LoVo (cell line): ENCODE measurements at places on chromosomes 12 and 14.

- no peak for DNase-seq
Observed at GRCh38 chr12:93204896-93205295, 172.8 kb upstream of the NUDT4 start.

- no peak for DNase-seq
Observed at GRCh38 chr12:64187794-64188193, 34.3 kb downstream of the KICS2 start.

DNA sequence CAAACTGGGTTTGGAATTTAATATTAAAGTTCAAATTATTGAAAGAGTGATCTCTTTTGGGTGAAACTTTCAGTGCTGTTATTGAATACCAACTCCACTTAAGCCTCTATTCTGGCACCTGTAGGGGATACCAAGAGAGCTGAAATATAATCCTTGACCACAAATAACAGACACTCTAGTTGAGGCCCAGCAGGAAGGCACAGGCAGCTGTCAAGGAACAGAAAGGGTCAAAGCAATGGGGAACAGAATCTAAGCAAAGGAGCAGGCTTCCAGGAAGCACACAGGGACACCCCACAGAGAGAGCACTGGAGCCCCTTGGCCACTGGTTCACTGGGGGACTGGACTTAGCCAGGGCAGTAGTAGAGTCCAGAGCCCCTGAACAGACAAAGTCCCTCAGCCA is 120.9 kb upstream of the SFSWAP start:
- no peak for DNase-seq

DNA sequence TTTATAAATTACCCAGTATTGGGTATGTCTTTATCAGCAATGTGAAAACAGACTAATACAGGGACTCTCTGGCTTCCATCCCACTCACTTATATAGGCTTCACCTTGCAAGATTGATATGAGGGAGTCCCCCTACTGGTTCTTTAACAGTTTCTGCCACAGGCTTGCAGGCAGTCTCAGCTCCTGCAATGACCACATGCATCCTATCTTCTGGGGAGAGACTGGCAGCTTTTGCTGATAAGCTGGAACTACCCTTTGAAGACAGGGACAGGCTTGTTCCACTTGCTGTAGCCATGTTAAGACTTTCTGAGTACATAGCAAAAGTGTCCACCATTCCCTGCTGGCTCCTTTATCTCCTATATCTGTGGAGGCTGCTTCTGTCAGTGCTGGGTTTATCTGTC is 531.7 kb upstream of the FLRT2 start:
- DNase-seq = no peak

- no peak for DNase-seq
Observed at GRCh38 chr12:9132008-9132535, 16.4 kb upstream of the A2M start.

- DNase-seq = no peak
Observed at GRCh38 chr12:29234552-29234951, 85.5 kb downstream of the FAR2 start.

DNA sequence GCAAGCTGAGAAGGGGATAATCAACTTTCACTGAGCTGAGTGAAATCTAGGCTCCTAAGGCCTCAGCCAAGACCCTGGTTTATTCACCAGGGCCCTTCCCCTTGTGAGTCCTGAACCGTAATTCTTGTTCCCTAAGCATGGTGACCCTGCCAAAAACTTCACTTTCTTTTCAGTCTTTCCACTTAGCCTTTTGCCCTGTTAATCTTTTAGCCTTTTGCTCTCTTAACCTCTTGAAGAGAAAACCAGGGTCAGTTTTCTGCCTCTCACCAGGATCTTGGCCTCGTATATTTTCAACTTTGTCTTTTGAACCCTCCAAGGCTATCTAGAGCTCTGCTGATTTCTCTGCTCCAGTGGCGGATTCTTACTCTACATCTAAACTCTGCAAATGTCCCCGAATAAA is 191.0 kb downstream of the PELI2 start:
- no peak for DNase-seq

GRCh38 chr12:78641837-78642423 is 222.6 kb upstream of the SYT1 start:
- no peak for DNase-seq

- DNase-seq = peak; percentile 78
Observed at GRCh38 chr12:106780010-106780631, 5.6 kb downstream of the RIC8B start.

GRCh38 chr12:104903648-104904423 is 54.3 kb downstream of the SLC41A2 start:
- DNase-seq = no peak

DNA sequence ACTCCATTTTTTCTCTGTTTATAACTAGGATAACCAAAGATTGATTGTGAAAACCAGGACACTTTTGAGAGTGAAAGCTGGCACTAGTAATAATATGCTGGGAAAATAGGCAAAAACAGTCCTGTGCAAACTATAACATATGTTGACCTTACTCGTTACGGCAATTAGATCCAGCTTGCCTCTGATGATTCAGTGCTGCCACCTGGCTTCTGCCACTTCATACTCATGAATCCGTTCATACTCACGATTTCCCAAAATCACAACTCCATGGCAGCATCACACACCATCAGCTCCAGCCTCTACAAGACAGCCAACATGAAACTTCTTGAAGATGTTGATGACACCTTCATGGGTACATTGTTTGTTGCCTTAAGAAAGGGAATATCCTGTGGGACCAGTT is 49.1 kb upstream of the CAND1 start:
- no peak for DNase-seq

- peak; percentile 92 for DNase-seq
Observed at GRCh38 chr12:127083008-127083949, 1183.7 kb upstream of the TMEM132C start.

DNA sequence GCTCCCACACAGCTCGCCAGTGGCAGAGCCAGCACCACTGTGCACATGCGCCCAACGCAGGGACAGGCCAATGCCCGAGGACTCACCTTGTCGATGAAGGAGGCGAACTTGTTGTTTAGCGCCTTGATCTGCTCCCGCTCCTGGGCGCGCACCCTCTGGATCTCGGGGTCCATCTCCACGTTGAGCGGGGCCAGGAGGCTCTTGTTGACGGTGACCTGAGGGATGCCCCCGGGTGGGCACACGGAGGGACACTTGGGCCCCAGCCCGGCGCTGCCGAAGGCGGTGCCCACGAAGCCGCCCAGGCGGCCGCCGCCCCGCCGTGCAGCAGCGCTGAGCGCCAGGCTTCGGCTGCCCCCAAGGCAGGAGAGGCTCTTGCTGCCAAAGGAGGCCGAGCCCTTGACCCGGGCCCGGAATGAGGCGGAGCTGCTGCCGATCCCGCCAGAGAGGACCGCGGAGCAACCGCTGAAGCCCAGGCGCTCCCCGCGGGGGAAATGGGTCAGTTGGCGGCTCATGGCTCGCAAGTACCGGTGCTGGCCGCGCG is at the start of gene KRT72:
Gene KRT72 (minus strand): TSS at position 523 of the 541 bp plus-strand sequence. CDS start 11 bp downstream, at position 512.
- no peak for DNase-seq

- peak; percentile 60 for DNase-seq
Observed at GRCh38 chr12:6735448-6736191, 11.8 kb downstream of the COPS7A start.

DNA sequence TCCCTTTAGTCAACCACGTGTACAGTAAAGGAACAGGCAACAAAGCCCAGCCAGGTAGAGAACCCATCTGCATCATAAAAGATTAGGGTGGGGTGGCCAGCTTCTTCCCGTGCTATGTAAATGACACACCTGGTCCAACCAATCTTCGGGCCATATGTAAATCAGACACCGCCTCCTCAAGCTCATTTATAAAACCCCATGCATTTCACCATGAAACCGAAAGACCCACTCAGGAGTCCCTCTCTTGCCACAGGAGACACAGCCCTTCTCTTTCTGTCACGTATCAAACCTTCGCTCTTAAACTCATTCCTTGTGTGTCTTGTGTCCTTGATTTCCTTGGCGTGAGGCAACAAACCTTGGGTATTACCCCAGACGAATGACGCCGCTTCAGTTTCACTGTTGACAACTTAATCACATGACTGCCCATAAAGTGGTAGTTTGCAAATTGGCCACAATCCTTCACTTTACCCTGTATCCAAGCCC is 59.8 kb upstream of the TBPL2 start:
- peak; percentile 67 for DNase-seq

- DNase-seq = no peak
Observed at GRCh38 chr12:64780132-64780530, 20.9 kb upstream of the GNS start.

GRCh38 chr14:95220663-95221231 is 63.4 kb upstream of the DICER1 start:
- no peak for DNase-seq

DNA sequence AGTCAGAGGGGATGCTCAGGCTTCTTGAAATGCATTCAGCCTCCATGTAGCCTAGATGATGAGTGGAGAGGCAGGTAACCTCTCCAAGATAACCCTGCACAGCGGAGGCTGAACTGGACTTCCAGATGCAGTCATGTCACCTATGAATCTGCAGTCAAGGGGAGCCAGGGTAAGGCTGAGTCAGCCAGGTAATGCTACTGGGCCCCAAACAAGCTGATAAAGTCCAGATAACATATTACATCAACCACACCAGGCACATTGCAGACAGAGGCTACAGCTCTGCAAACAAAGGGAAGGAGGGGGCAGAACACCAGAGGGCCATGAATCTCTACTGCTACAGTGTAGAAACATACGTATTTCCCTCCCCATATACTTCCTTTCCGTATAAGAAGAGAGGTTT is 14.0 kb downstream of the RNASE9 start:
- no peak for DNase-seq

GRCh38 chr14:60553808-60554207 is 44.9 kb downstream of the SIX6 start:
- no peak for DNase-seq

DNA sequence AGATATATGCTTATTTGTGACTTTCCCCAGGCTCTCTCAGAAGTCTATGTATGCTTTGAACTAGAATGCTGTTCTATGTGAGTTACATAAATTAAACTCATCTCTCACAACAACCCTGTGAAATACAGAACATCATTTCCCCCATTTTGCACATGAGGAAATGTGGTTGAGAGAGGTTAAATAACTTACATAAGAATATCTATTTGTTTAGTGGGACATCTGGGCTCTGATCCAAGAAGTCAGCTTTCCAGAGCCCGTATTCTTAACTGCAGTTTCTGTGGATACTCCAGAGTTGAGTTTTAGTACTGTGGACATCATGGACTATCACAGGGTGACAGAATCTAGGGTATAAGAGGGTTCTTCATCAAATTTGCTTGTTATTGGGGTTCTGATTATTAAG is 242.5 kb upstream of the ARHGAP5 start:
- DNase-seq = no peak

DNA sequence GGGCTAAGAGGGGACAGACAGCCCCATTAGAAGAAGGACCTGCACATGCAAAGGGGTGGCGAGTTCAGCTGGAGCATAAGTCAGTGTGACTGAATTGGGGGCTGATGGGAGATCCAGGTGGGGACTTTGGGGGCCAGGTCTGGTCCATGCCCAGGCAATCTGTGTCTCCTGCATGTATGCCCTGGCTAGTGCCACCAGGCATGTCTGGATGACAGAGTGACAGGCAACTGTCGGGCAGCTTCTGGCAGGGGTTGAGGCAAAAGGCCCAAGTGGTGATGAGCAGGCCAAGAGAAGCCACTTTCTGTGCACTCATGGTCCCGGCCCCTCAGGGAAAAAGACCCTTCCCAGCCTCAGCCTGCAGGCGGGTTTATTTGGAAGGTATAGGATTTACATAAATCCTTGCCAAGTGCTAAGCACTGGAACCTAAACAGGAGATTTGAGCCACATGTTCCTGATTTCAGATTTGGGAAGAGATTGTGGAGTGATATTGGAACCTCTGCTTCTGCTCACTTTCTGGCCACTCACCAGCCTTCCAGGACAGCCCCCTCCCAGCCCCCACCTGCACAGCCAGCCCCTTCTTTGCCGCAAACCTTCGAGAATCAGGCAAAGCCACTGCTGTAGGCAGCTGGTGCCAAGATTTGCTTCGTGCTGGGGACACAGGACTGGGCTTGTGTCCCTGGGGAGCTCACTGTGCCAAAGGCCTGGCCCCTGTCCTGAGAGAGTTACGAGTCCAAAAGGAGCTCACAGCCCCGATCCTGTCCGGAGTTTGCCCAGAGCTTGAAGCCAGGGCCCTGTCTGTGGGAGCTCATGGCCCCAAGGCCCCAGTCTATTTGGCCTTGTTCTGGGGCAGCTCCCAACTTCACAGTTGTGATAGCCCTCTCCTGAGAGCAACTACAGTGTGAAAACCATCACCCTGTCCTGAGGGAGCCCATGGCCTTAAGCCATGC is 232.5 kb upstream of the RTL1 start:
- DNase-seq = no peak

GRCh38 chr12:79448816-79449215 is 241.9 kb downstream of the PAWR start:
- DNase-seq = peak; percentile 26

GRCh38 chr12:108914121-108914531 is 34.2 kb downstream of the DAO start:
- no peak for DNase-seq

- no peak for DNase-seq
Observed at GRCh38 chr12:102976609-102977280, 19.3 kb downstream of the ASCL1 start.

- no peak for DNase-seq
Observed at GRCh38 chr12:12035229-12035628, 35.5 kb upstream of the BCL2L14 start.

DNA sequence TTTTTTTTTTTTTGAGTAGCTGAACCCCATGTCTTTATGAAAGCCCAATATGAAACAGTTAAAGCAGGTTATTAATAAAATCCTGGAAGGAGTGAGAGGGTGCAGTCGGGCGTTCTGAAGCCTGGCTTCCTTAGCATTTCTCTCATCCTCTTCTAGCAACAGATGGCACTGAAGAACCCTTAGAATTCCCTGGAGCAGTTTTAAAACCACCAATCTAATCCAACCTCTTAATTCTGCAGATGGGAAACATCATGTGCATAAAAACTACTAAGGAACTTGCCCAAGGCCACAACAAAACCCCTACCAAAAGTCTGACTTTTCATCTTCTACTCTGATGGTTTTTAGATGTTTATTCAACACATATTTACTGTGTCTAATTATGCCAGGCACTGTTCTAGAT is 25.2 kb downstream of the PRDM4 start:
- no peak for DNase-seq

DNA sequence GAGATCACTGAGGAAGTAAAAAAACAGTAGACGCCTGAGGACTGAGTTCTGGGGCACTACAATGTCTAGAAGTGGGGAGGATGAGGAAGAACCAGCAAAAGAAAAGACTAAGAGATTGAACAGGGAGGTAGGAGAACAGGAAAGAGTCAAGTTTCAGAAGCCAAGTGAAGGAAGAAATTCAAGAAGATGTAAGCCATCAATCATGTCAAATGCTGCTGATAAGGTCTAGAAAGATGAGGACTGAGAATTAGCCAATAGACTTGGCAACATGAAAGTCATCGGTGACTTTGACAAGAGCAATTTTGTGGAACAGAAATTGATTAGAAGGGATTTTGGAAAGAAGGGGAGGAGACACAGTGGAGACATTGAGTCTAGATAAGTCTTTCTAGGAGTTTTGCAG is 54.8 kb upstream of the CRY1 start:
- DNase-seq = no peak

DNA sequence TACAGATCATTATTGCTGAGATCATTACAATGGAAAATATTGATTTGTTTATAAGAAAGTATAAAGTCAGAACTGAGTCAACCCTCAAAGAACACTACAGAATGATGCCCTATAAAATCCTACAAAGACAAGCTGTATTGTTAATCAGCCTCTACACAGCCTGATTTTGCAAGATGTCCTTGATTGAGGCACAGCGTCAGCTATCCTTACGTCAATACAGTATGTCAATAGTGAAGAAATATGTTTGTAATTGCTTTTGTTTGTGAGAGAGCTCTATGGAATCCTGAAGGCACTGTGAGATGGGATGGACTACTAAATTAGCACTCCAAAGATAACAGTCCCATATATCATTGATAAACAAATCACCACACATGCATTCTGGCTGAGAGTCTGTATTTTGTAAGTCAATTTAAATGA is 70.7 kb downstream of the RASSF9 start:
- no peak for DNase-seq
